ENCODE measurements at places on chromosomes 5 and 9.

DNA sequence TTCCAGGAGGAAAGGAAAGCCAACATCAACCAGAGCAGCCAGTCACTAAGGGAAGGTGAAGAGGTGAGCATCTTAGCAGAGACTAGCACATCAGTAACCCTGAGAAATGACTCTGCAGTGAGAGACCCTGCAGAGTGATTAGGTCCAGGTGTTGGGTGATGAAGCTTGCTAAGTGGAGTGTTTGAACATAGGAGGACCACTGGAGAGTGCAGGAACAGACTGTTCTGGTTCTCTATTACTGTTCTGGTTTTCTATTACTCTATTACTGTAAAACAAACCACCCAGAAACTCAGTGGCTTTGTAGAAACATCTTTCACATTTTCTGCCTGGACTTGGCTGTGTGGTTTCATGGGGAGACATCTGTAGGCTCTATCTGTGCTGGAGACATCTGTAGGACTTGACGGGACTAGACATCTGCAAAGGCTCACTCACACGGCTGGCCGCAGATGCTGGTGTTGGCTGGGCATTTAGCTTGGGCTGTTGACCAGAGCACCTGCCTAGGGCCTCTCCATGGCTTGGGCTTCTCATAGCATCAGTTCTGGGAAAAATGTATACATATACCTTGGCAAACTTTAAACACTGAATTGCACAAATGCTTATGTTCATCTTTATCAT, 33.4 kb upstream of the SPATA31E1 start:
- DNase-seq = peak; percentile 4

DNA sequence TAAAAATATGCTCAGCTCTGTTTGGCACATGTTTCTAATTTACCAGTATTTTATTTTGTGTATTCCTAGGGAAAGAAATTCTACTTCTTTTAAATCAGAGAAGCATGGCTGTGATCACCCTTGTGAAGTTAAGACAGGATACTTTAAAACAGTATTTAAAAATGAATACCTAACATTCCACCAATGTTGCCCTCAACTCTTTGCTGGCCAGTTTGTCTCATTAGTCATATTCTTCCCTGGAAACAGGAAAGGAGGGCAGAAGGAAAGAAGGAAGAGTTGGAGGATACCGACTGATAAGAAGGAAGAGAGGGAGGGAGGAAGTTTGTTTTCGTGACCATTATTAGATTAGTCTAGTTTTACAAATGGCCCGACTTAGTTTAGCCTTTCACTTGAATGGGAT, 137.4 kb downstream of the PLK2 start:
- no peak for DNase-seq

DNA sequence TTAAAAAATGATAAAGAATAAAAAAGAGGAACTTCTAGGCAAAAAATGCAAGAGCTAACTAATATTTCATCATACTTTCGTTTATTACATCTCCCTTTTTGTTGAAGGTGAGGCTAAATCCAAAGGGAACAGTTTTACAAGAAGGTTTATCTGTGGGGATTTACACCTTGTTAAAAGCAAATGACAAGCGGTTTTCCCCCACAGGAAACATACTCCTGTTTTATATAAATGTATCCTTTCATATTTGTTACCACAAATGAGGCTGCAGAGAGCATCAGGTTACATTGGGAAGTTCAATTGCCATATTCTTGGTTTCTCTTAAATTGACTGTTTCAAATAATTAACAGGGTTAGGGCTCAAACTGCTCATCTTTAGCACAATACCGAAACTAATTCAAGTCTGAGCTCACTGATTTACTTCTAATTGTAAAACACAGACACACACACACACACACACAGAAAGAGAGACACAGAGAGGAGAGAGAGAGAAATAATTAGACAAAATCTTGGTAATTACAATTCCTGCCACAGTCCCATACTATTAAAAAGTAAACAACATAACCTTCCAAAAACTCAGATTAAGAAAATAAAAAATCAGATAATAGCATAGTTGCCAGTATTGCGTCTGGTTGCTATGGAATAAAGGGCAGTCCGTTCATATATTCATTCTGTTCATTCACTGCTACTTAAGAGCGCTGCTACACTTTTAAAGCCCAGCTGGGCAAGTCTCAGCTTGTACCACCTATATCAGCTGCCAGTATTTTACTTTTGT, 17.1 kb downstream of the RFX3 start:
- peak; percentile 76 for DNase-seq

DNA sequence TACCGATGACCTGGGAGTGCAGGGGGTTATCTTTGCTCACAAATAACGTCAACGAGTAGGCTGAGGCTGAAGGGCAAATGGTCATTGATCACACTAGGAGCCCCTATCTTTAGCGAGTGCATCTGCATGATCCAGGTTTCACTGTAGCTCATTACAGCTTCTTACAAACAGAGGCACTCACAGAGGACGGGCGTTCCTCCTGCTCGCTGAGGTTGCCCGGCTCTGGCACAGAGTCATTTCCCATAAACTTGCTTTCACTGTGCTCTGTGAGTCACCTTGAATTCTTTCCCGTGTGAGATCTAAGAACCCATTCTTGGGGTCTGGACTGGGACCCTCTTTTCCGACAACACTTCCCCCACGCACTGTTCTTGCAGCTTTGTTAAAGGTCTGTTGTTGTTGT, 1.9 kb upstream of the PAEP start:
- DNase-seq = no peak

DNA sequence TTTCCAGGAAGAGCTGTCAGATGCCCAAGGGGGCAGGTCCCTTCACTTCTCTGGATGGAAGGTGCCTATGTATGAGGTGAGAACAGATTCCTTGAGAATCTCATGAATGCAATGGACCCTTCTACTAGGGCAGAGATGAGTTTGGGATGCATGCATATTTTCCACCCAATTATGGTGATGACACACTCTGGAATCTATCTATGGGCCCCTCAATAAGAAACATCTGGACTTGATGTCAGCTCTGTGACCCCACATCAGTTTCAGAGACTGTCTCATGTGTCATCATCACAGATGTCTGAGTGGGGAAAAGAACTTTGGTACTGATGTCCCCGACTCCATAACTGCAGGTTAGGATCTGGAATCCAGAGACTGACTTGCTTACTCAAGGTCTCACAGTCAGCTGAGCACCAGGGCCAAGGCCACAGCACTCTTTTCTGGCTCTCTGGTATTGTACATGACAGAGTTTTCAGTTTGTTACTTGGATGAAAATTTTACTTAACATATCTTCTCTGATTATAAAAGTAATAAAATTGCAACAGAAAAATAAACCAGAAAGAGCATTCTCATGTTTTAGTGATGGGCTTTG, 177.0 kb downstream of the DCP2 start:
- no peak for DNase-seq

GRCh38 chr5:136007271-136007670, 21.5 kb upstream of the TGFBI start:
- no peak for DNase-seq

DNA sequence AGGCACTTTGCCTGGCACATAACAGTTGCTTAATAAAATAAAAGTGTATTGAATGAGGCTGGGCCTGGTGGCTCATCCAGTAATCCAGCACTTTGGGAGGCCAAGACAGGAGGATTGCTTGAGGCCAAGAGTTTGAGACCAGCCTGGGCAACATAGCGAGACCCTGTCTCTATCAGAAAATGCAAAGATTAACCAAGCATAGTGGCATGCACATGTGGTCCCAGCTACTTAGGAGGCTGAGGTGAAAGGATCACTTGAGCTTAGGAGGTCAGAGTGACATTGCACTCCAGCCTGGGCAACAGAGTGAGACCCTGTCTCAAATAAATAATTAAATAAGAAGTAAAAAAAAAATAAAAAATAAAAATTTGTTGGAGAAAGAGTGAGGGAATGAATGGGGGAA, 21.2 kb downstream of the TNFAIP8 start:
- DNase-seq = no peak

GRCh38 chr5:154211641-154212390, 21.3 kb downstream of the GALNT10 start:
- DNase-seq = no peak

DNA sequence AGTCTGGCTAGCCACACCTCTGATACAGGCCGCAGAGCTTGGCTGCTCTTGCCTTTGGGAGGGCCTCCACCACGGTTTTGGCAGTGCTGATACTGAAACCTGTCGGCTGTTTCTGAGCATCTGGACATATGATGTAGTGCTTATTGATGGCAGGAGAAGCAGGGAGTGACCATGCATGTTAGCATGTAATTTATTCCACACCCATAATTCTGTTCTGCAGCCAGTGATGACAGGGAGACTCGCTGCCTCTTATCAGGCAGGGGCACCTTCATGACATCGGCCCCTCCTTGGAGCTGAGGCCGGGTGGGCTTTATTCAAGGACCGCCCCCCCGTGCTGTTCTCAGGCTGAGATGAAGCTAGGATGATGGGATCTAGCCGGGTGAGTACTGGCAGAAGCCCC, 49.0 kb downstream of the OLFM1 start:
- no peak for DNase-seq

DNA sequence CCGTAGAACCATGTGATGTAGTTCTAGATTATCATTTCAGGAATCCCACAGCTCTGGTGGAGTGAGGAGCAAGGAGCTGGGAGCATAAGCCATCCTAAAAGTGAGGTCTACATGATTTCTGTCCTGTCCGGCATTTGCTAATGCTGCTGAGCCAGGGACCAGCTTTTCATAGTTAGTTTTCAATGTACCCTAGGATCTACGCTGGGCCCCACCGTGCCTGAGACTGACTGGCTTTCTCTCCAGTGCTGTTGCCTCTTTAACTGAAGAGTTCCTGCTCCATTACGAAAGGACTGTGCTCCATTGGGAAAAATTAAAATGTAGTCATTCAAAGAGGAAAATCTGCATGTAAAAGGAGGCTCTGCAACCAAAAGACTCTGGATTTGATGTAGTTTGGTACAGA, 634.8 kb downstream of the DMRTA1 start:
- no peak for DNase-seq

DNA sequence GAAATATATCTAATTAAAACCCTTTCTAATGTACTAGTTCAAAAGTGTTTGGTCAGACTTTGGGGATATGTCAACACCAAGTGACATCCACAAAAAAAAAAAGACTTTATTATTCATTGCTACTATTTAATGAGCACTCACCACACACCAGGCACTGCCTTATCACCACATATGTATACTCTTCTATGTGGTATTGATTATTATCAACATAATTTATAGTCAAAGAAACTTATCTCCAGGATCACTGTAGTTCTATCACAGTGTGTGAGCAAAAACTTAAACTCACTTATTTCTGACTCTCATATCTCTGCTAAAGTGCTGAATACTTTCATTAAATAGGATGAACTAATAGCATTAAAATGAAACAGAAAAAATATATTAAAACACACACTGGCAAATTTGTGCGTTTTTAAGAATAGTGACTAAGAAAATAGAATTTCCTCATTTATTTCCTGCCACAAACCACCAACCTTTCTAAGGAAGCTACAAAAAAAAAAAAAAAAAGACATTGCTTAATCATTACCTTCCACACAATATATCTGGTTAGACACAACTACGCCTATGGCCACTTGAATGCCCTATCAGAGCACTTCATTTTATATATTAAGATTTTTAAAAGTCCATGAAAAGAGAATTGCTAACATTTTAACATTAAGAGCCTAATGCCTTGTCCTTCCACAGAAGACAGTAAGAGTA, 12.8 kb downstream of the SLCO4C1 start:
- DNase-seq = no peak

DNA sequence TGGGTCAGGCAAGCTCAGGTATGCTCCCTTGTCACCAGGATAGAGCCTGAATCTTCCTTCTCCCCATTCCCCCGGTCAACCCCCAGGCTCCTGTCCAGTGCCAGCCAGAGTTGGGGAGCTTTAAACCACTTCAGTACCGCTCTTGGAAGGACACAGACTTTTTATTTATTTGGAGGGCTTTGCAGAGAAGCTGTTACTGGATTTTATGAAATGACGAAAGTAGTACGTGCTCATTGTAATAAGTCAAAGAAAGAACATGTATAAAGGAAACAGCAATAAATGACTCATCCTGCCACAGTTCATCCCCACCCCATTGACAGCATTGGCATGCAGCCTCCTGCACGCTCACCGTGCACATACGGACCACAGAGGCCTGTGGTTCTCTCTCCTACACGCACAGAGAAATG, 230.3 kb downstream of the AUH start:
- no peak for DNase-seq

DNA sequence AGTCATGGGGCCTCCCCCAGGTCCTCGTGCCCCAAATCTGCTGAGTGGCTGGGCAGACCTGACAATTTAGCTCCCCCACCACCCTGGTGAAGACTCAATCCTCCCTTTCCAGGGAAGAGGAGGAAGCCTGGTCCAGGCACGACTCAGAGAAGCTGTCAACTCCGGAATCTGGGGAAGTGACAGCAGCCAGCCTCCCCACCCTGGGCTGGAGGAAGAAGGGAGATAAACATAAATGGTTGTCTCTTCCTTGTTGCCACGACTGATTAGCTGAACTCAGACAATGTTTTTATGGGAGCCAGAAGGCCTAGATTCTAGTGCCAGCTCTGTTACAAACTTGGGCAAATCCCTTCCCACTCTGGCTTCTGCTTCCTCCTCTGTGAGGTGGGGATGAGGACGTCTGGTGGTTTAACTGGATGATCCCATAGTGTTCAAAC, 15.4 kb downstream of the CCDC69 start:
- DNase-seq = no peak

DNA sequence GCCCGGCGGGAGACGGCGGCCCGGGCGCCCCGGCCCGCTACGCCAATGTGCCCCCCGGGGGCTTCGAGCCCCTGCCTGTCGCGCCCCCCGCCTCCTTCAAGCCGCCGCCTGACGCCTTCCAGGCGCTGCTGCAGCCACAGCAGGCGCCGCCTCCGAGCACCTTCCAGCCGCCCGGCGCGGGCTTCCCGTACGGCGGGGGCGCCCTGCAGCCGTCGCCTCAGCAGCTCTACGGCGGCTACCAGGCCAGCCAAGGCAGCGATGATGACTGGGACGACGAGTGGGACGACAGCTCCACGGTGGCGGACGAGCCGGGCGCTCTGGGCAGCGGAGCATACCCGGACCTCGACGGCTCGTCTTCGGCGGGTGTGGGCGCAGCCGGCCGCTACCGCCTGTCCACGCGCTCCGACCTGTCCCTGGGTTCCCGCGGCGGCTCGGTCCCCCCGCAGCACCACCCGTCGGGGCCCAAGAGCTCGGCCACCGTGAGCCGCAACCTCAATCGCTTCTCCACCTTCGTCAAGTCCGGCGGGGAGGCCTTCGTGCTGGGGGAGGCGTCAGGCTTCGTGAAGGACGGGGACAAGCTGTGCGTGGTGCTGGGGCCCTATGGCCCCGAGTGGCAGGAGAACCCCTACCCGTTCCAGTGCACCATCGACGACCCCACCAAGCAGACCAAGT, 723 bp downstream of the SNX18 start:
- DNase-seq = no peak

DNA sequence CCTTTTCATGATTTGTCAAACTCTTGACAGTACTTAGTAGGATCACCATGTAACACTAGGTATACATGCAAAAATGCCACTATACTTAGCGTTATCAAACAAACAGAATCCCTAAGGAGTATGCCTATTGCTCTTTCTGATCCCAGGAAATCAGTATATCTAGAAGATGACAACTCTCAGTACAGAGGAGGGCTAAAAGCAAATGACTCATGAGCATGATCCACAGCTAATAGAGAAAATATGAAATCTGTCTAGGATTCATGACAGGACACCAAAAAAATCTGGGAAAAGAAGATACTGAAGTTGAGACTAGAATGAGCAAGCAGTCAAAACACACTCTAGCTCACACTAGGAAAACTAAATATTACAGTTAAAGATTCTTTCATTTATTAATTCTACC, 89.2 kb downstream of the RAPGEF6 start:
- DNase-seq = no peak

- no peak for DNase-seq
These were observed 1.3 kb downstream of the NPDC1 start for GRCh38 chr9:137044502-137045177.

Data from Karpas-422 (cell line).